ENCODE measurements at places on chromosomes 4 and X.
A peak's percentile ranks its signal among the peaks of the same experiment; 100 is the strongest.

GRCh38 chrX:129769467-129770154, 10.1 kb upstream of the SASH3 start:
- DNase-seq: no peak

DNA sequence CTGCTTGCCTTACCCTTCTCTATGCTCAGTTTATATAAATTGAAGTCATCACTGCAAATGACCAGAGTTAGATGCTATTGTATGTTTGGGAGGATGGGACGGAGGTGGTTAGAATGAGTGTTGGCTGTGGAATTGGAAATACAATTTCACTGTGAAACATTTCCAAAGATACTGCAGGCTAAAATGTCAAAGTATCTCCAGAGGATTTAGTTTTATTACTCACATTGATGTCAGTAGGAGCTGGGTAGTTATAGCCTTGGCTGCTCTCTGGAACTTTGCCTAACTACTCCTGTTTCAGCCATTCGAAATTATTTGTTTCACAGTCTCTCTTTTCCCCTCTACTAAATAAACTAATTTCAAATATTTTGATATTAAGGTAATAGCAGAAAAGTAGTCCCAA, 92.6 kb upstream of the PPP3CA start:
- peak; percentile 14 for DNase-seq

- DNase-seq: peak; percentile 51
Measured at GRCh38 chr4:23945451-23946017, 55.7 kb upstream of the PPARGC1A start.

DNA sequence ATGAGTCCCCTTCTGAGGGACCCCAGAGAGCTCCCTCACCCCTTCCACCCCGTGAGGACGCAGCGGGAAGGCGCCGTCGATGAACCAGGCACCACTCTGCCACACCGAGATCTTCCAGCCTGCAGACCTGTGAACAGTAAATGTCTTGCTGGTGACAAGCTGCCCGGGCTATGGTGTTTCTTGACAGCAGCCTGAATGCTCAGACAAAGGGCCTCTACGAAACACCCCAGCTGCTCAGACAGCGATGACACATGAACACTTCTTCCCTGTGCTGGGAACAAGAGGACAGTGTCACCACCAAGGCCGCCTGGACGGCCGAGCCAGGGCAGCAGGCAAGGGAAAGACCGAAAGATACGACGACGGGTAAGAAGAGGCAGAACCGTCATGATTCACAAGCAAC, 30.6 kb upstream of the GTPBP6 start:
- DNase-seq: no peak

DNA sequence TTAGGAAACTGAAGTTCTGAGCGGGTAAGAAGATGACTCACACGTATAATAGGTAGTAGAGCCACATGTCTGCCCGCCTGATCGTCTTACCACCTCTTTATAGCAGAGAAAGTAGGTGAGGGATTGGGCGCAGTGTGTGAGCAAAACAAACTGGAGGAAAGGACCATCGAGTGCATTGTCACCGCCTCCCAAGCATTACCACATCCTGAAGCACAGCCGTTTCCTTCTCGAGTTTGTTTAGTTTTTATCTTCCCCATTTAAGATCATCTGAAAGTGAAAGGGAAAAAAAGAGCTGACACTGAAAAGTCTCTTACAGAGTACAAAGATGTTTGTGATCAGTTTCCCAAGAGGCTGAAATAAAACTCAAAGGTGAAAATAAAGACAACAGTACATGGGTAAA, 14.8 kb downstream of the PDK3 start:
- DNase-seq: no peak

- DNase-seq: no peak
Measured at GRCh38 chrX:45876206-45876605, 669.0 kb downstream of the ZNF674 start.

GRCh38 chrX:39899059-39899458, 198.7 kb downstream of the BCOR start:
- no peak for DNase-seq

- DNase-seq: no peak
Measured at GRCh38 chr4:158197194-158197776, 13.0 kb upstream of the TMEM144 start.

- peak; percentile 29 for DNase-seq
Measured at GRCh38 chrX:152861116-152861515, 30.3 kb downstream of the NSDHL start.

DNA sequence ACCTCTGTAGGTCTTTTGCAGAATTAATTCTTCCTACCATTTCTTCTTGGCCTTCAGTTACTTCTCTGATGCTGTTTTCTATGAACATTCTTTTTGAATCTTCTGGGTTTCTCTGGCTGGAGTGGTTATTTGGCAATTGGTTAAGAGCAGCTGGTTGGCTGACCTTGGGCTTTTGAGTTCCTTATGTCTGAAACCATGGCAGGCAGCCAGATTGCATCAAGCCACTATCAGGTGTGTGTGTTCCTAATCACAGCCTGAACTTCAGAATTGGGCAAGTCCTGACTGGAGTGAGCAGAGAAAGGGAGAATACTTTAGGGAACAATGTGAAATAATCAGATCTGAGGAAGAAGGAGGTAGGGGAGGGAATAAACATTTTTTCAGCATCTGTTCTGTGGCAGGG, 90.2 kb downstream of the ARHGAP10 start:
- peak; percentile 90 for DNase-seq

DNA sequence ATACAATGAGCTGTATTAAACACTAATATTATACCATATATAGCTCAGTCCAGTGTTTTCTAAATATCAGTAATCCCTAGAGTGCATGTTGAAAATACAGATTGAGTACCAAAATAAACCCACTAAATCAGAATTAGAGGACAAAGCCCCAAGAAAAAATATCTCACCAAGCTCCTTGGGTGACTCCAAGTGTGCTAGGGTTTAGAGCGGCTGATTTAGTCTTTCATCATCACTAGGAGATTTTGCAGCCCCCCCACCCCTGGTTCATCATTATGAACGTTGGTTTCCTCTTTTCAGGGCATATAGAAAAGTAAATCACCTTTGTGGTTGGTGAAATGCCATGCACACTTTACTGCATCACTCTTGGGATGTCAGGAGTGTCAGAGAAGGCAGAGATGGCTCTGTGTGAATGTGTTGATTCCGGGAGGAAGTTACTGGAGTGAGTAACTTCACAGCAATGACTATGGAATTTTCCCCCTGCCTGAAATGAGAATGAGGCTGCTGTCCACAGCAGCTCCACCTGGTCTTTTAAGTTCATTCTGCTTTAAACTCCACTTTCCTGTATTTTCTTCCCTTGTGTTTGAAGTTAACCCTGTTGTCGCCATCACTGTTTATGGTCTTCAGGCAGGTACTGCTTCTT, 25.2 kb upstream of the ANAPC4 start:
- DNase-seq: peak; percentile 86

- no peak for DNase-seq
Measured at GRCh38 chrX:31012509-31013025, 59.3 kb downstream of the FTHL17 start.

DNA sequence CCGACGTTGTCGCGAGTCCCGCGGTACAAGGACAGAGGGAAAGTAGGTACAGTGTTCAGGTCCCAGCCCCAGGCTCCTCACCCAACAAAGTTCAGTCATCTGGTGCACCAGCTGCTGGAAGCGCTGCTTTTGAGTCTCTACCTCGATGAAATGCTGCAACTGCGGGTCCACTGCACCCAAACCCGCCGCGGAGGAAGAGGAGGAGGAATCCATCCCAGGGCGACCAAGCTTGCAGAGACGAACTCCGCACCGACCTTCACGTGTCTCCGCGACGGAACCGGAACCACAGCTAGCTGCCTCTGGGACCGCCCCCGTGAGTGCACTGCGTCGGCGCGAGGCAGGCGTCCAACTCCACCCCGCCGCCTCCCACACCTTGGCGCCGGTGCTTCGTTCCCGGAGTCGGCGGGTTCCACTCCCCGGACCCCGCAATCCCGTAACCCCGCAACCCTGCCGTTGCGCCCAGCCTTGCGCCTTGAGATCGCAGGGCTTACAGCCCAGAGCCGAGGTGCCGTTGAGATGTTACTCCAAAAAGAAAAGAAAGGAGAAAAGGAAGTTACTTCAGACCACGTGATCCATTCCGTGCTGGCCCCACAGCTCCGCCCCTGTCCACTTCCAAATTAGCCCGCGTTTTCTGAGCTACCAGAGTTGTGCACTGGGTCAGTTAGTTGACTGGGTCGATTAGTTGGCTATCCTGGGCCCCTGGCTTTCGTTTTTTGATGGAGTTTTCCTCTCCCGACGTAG, at the start of gene TIMM8A:
TSS of gene TIMM8A (minus strand) at position 291 of the 741 bp plus-strand sequence. CDS start at position 213, 78 bp downstream.
- peak; percentile 66 for DNase-seq

DNA sequence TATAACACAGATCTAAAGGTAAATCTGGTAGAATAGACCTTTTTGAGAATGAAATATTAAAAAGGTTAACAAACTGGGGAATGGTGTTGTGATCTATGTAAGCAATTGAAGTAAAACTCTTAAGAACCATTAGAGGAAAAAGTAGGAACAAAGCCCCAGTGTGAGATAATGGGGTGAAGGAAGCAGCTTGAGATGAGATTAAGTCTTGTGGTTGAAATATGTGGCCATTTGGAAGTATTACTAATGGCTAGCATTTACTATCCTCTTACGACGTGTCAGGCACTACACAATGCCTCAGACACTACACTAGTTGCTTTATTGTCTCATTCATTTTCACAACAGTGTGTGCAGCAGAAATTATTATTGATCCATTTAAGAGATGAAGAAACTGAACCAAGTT, 25.9 kb upstream of the NDNF start:
- no peak for DNase-seq

DNA sequence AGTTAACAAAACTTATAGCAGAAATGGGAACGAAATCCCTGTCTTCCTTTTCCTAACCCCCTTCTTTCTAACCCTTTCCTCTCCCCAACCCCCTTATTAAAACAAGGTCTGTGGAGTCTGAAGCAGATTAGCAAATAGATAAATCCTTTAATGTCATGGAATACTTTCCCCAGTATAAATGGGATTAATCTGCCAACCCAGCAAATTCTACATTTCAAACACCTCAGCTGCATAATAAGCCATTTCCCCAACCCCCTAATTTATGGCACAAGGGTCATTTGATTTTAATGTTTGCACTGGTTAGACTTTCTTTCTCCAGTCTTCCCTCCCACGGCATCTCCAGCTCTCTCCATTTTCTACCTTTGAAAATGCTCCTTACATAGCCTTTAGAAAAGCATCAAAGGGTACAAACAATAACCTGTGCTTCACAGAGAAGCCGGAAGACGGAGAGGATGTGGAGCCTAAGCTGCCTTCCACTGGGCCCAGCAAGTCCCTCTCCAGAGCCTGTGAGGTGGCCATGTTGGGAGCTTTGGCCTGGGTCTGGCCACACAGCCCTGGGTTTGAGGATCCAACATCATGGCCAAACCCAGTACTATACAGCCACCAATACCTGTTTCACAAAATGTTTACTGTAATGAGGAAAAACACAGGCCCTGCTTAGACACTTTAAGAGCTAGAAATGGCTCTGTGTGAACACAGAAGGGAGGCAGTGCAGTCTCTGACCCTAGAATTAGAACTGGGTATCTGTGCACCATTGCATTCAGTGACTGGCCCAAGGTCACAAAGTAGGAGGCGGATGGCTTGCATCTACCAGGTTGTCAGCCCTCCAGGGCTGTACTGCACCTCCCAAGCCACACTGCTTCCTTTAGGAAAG, 56.9 kb upstream of the SPRY1 start:
- no peak for DNase-seq

DNA sequence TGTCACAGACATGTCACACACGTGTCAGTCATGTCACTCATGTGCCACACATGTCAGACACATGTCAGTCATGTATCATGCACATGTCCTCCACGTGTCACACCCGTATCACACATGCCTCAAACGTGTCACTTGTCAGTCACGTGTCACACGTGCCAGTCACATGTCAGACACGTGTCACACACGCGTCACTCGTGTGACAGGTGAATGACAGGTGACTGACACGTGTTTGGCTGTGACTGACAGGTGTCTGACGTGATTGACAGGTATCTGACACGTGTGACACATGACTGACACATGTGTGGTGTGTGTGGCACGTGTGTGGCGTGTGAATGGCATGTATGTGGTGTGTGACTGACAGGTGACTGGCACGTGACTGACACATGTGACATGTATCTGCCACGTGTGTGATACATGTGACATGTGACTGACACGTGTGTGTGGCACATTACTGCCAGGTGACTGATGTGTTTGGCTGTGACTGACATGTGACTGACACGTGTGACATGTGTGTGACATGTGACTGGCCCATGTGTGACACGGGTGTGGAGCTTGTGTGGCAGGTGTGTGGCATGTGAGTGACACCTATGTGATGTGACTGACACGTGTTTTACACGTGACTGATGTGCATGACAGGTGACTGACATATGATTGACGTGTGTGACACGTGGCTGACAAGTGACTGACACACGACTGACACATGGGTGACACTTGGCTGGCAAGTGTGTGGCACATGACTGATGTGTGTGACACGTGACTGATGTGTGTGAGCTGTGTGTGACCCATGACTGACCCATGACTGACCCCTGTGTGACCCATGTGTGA, 90.7 kb upstream of the GPC3 start:
- no peak for DNase-seq

GRCh38 chrX:122739770-122740169, 444.3 kb upstream of the GRIA3 start:
- no peak for DNase-seq

DNA sequence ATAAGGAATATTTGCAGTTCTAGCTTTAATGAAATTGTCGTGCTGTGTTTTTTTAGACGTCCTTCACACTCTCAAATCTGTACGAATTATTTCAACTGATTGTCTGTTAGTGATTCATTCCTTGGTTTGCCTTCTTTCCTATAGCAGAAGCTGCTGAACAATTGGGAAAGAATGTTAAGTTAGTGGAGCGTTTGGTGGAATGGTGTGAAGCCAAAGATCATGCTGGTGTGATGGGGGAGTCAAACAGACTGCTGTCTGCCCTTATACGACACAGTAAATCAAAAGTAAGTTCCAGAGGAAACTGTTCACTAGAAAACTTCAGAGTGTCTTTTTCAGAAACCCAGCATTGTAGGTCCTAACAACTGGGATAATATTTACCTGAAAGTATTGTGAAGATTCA, 159.9 kb downstream of the RAP1GDS1 start:
- peak; percentile 70 for DNase-seq

DNA sequence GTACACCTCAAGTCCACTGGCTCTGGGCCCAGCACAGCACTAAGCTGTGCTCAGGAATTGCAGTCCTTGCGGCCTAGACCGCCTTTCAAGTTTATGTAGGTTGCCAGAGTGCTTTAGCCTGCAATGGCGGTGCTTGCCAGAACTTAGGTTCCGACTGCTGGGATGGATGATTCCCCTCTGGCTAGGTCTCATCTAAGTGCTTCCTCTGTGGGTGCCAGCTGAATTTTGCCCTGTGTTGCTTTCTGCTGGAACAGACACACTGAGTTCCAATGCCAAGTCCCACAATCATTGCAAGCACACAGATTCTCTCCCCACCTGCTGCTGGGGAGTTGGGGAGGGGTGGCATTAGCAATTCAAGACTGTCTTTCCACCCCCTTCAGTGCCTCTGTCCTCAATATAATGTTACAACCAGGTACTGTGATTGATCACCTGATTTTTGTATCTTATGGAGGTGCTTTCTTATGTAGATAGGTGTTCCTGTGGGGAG, 129.5 kb downstream of the GRID2 start:
- no peak for DNase-seq

- DNase-seq: peak; percentile 10
Measured at GRCh38 chr4:134178706-134179105, 22.9 kb downstream of the PABPC4L start.

GRCh38 chr4:120765260-120765680, 157.3 kb downstream of the PRDM5 start:
- no peak for DNase-seq
